ENCODE measurements at places on chromosomes 3 and 15. TPM values are rescaled to one million over a fixed set of nuclear protein-coding genes. Genes with fewer than 3 reads are reported as not detected.
A peak's percentile ranks its signal among the peaks of the same experiment; 100 is the strongest.

DNA sequence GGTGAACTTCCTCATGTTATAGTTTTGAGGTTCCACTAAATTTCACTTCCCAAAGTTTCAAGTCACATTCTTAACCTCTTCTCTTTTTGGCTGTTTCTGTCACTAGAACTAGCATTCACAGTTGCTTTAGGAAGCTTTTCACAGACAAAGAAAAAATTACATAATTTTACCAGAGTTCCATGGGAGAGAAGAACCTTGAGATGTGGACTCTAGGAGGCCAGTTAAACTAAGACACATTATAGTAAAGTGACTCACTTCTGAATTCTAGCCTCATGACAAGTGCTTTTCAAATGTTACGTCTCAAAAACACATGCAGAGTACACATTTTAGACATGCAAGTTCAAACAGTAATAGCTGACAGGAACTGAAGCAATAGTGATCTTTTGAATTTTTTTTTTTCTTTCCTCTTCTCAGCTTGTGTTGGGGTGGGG, 39.9 kb upstream of the LRTM1 start:
- no peak for DNase-seq

- DNase-seq, result peak; percentile 20
These were observed 273.0 kb downstream of the PLCL2 start for GRCh38 chr3:17157713-17158112.

- no peak for DNase-seq
These were observed 621.4 kb downstream of the OTOL1 start for GRCh38 chr3:162117961-162118360.

DNA sequence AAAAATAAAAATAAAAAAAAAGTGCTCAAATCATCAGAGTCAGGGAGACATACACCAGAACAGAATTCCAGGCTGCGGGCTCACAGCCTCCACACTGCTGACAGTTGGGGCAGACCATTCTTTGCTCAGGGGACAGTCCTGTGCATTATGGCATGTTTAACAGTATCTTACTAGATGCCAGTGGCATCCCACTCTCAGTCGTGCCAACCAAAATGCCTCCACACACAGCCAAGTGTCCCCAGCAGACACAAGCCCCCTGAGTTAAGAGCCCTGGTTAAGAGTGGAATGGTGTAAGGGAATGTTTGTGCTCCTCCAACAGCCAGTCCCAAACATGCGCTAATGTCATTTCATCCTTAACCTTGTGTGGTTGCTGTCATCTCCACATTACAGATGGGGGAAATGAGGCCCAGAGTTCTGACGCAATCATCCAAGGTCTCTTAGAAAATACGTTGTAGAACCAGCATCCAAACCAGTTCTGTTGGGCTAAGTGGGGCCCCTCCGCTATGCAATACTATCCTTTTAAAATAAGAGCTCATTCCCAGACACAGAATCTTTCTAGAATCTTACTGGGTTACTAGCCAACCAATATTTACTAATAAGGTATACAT, 26.0 kb downstream of the CFAP92 start:
- no peak for DNase-seq

DYNC1LI1 gene
- 29.8 TPM for total RNA-seq

DNA sequence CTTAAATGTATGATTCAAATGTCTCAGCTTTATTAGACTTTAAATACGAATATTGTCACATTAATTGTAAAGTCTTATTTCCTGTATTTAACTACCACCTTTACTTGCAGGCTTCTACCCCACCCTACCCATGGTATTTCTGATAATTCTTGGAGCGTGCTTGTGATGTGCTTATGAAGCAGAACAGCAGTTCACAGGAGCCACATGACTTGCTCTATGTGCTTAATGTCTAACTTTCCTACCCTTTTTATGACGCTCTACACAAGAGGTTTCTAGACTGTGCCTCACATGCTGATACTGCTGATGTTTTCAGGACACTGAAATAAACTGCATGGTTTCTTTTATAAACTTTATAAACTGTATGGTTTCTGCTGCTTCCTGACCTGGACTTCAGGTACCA, 553.5 kb upstream of the CCDC54 start:
- DNase-seq, result no peak

ADAMTS17 gene
- 3.5 TPM for total RNA-seq

- no peak for DNase-seq
These were observed 193.3 kb downstream of the ISL2 start for GRCh38 chr15:76529911-76530310.

GPR171 gene
- not detected for total RNA-seq

DNA sequence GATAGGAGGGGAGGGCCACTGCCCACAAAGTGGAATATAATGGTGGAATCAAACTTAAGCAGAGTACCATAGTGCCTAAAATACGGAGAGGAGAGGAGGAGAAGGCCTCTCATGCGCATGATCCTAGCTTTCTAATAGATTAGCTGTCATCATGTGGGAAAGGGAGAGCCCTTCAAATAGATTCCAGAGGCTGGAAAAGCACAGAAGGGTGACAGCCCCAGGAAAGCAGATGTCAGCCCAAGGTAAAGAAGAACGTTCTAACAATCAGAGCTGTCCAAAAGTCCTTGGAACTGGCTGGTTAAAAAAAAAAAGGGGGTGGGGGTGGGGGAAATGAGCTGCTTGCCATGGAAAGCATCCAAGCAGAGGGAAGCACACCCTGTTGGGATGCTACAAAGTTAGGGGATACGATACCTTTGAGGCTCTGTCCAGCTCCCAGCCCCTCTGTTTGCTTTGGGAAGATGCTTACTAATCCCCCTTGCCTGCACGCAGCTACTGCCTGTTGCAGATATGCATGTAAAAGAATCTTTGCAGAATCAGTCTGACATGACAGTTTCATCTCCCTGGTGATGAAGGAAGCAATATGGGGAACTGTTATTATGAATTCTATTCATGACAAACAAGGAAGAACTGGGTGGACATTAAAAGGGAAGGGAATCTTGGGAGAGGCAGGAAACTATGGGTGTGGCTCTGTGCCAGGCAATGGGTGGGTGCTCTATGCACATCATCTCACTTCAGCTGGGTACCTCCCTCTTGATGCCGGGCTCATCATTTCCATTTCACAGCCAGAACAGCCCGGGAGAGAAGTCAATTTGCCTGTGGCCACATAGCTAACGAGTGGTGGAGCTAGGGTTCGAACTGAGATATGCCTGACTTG, 10.1 kb upstream of the LMCD1 start:
- DNase-seq, result no peak

Data from Calu3 (cell line).